ENCODE measurements at places on chromosomes 4 and X. TPM values are rescaled to one million over a fixed set of nuclear protein-coding genes. Genes with fewer than 3 reads are reported as not detected.

Gene TAPT1
- polyA plus RNA-seq: 44.8 TPM

DNA sequence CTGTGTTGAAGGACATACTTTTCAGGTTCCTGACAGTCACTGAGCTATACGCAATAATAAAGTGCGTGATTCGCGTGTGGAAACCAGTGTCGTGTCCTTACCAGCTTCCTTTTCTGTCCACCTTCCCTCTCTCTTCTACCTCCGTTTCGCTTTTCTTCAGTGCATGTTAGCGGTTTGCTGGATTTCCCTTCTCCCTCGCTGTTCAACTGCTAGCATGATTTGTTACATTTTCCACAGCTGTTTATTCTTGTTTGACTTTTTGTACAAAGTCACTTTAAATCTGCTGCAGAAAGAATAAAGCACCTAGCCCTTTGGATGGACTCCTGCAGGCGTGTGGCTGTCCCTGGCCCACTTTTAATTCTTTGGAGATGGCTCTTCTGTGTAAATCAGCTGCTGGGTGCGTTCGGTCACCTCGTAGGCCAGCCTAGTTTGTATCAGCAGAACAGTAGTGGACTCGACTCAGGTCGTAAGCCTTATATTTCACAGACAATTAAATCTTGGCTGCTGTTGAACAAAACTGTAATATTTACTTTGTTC is 8.9 kb upstream of the HAND2 start:
- no peak for DNase-seq

Gene LGI2
- polyA plus RNA-seq: 26.1 TPM

DNA sequence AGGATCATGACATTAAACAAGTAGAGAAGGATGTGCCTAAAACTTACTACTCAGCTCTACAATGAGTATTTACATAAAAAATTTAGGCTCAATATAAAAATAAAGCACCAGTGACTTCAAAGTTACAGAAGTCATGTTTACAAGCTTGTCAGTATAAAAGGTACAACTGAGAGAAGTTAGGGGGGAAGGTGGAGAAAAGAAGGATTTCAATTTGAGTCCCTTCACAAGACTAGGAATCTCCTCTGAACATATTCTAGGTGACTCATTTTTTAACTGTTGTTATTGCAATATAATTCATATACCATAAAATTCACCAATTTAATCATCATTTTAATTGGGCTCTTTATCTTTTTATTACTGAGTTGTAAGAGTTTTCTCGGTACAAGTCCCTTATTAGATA is 26.9 kb downstream of the FRYL start:
- no peak for DNase-seq

Gene TBX22
- polyA plus RNA-seq: 2.4 TPM

GRCh38 chrX:108285918-108286317 is 152.3 kb downstream of the COL4A6 start:
- no peak for DNase-seq

- no peak for DNase-seq
These were observed 153.6 kb downstream of the MAGEB17 start for GRCh38 chrX:16320765-16321355.

Gene BEX1
- polyA plus RNA-seq: 63.4 TPM

DNA sequence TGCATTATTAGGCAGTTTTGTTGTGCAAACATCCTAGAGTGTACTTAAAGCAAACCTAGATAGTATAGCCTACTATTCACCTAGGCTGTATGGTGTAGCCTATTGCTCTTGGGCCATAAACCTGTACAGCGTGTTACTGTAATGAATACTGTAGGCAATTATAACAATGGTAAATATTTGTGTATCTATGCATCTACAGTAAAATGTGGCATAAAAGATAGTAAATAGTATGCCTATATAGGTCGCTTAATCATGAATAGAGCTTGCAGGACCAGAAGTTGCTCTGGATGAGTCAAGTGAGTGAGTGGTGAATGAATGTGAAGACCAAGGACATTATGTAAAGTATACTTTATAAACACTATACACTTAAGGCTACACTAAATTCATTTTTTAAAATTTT is 16.6 kb downstream of the USO1 start:
- no peak for DNase-seq

Gene CYBB
- polyA plus RNA-seq: 10.5 TPM

GRCh38 chr4:100118181-100118580 is 72.1 kb downstream of the DDIT4L start:
- no peak for DNase-seq

Gene ADH1B
- polyA plus RNA-seq: 20.9 TPM

DNA sequence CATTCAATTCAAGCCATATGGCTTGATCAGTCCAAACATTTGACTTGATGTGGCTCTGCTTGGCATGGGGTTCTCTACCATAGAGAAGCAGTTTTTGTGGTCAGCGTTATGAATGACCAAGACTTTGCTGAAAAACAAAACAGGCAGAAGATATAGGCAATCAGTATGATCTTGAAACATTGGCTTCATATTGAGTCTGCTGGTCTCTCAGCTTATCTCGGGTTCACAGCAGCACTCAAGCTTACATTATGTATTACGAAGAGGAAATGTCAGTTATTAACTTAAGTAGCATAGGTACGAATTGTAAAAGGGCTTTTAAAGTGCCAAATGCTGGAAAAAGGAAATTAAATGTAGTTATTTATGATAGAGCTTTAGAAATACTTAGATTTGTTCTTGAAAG is 99.0 kb downstream of the AFF2 start:
- DNase-seq: no peak

Gene RS1
- 0.07 TPM for polyA plus RNA-seq

All from renal pelvis (tissue), 12 donors.